ENCODE measurements at places on chromosomes 1 and 21.

DNA sequence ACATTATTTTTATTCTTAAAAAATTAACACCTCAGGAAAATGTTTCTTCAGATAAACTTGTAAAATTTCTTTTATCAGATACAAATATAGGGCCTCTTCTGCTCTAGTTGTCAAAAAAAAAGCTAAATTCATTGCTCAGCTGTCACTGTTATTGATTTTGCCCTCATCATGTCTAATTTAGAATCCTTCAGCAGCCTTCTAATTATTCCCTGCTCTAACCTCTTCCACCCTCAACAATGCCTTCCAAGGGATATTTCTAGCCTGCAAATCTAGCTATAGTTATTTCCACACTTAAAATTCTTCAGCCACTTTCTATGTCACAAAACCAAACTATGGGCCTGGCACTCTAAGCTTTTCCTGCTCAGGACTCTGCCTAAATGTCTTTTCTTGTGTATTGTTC lies 25.2 kb downstream of the PDE4B start:
- DNase-seq = no peak

GRCh38 chr1:19121192-19121591 lies 88.9 kb downstream of the UBR4 start:
- DNase-seq = no peak

DNA sequence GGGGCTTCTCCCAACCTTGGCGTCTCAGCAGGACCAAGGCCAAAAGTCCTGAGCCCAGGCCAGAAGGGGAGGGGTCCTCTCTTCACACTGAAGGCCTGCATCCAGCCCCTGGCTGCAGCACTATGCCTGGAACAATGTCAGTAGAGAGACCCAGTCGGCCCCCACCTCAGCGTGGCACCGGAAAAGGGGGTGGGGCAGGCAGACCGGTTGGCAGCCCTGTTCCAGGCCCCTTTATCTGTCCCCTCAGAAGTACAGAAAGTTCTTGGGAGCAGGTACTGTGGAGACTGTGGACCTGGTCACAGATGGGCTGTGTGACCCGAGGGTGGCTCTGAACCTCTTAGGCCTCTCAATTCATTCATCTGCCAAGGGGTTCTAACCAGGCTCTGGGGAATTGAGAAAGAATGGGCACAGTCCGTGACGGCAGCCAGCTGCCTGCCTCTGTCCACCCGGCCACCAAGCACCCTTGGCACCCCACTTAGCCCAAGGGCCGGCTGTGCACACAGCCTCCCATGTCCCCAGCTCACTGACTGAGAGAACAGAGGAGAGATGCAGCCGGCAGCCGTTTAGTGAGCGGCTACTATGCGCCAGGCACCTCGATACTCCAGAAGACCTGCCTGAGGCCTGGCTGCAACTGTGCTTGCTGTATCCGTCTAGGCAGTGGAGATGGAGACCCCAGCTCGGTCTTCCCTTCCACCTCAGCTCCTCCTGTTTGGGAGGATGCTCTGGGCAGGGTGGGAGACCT lies 23.9 kb downstream of the RUNX3 start:
- DNase-seq = no peak

GRCh38 chr1:76068953-76069561 lies 5.5 kb upstream of the ST6GALNAC3 start:
- DNase-seq = no peak

GRCh38 chr1:101376121-101377083 lies 139.6 kb downstream of the S1PR1 start:
- DNase-seq = no peak

DNA sequence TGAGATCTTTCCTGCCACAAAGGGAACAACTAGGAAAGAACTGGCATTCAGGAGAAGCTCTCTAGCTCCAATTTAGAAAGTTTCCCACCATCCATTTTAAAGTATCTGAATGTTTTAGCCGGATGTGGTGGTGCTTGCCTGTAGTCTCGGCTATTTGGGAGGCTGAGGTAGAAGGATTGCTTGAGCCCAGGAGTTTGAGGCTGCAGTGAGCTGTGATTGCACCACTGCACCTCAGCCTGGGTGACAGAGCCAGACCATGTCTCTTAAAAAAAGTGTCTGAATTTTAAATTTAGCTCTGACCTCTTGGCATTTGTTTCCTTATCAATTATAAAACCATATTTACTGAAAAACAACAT lies 67.2 kb downstream of the RPAP2 start:
- DNase-seq = peak; percentile 16

- no peak for DNase-seq
Observed at GRCh38 chr1:182283746-182284544, 107.6 kb downstream of the GLUL start.

DNA sequence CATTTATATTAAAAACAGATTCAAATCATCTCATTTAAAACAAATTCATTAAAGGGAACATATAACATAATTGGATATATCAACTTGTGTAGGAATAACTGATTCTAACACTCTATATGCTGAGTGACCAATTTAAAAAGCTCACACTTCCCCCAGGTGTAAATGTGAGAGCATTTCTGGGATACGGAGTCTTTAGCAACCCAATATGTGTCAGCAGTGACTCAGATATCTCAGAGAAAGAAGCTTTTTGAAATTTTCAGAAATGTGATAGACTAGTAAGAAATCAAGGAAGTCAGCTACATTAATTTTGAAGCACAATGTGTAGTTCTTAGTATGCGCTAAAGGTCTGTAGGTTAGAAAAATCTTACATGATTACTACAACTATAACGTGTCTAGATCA lies 87.9 kb upstream of the SERTAD4 start:
- no peak for DNase-seq

GRCh38 chr1:40058453-40059337 lies 18.2 kb downstream of the CAP1 start:
- no peak for DNase-seq

DNA sequence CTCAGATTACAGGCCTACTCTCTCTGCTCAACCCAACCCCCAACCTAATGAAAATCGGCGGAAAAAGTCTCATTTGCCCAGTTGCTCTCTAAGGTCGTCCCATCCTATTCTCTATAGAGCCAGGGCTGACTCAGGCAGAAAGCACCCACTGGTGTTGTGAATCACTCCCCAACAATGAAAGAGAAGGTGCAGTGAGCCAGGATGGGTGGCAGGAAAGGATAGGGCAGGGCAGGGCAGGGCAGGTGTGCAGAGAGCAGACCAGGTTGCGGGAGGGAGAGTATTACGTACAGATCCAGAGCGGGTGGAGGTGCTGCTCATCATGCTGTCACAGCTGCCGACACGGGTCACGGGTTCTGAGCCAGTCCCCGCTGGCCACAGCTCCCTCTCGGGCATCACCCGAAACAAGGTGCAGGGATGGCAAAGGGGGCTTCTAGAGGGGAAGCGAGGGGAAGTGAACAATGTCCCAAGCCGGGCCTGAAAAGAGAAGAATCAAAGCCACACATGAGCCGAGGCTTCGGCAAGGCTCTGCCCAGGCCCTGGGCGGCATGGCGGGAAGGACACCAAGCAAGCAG lies 5.3 kb downstream of the C1orf116 start:
- no peak for DNase-seq

DNA sequence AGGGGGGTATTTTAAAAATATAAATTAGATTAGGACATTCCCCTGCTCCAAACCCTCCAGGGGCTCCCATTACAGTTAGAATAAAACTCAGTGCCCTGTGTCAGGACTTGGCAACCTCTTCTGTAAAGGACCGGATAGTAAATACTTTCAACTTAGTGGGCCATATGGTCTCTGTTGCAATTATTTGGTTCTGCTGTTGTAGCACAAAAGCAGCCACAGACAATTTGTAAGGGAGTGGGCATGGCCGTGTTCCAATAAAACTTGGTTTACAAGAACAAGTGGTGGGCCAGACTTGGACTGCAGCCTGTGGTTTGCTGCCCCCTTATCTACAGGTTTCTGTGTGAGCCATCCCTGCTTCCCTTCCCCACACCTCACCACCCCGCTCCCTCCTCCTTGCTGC lies 92.0 kb downstream of the ACTL8 start:
- no peak for DNase-seq

GRCh38 chr1:113536182-113536780 lies 146.0 kb downstream of the MAGI3 start:
- DNase-seq = no peak

DNA sequence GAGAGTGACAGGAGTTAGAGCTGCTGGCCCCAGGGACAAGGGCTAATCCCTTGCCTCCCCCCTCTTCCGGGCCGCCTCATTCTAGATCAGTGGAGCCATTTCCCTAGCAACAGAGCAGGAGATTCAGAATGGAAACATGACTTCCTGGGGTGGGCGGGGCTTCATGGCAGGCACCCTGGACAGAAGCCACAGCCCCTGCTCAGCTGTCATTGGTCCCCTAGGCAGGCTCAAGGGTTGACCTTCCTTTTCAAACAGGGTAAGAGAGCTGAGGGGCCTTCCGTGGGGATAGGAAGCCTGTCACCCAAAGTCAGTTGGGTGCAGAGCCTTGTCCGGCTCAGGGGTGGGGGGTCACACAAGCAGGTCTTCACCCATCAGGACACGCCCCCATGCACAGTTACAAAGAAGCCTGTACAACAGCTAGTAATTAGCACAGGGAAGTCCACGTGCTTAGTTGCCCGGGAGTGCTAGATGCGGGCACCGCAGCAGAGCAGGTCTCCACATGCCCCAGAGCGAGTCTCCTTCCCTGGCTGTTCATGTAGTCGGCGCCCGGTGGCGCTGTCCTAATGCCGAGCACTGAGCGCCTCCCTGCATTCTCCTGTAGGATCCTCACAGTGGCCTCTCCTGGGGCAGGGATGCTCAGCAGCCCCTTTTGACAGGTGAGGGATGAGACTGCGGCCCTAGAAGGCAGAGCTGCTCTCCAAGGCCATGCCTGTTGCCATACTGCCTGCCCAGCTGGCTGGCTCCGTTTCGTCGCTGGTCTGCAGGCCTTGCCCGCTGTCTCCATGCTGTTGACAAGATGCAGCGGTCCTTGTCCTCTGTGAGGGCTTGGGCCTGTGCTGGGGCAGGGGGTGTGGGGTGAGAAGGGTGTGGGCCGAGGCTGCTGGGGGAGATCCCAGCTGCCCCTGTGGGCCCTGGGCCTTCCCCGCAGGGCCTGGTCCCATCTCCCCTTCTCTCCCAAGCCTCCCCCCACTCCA lies 5.1 kb downstream of the TMEM201 start:
- DNase-seq = peak; percentile 31

DNA sequence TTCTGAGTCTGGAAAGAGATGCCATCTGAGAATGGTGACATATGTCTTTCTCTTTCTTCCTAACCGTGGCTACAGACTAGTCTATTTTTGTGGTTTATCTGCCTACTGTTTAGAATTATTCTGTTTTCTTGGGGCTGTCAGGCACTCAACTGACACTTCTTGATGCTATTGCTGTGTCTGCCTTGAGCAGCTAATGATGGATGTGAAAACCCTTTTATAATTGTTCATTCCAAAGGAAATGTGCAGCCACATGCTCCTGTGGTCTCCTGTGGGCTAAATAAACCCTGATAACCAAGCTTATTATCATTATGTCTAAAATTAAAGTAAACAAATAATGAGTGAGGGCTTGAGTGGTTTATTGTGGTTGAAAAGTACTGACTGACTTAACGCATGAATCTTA lies 52.7 kb upstream of the CXADR start:
- no peak for DNase-seq

GRCh38 chr1:42350086-42350485 lies 15.1 kb upstream of the FOXJ3 start:
- no peak for DNase-seq

- DNase-seq = no peak
Observed at GRCh38 chr1:15950302-15950701, 25.6 kb downstream of the ZBTB17 start.

DNA sequence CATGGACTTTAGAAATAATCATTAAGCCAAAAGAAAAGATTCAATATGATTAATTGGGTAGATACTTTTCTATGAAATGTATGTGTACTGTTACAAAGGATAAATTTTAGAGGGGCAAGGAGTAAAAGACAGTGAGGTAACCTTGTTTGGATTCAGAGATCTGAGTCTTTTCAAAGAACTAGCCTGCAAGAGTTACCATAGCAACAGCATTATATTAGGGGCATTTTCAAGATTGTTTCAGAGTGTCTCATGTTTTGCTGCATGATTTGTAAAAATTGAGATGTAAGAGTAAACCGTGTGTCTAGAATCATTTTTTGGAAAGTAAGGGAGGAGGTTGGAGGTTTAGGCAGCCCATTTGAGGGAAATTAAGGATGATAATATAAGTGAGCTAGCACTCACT lies 70.6 kb upstream of the KIAA1614 start:
- no peak for DNase-seq

GRCh38 chr1:167601442-167602383 lies 28.3 kb upstream of the RCSD1 start:
- peak; percentile 36 for DNase-seq

GRCh38 chr1:53341961-53342707 lies 14.3 kb upstream of the LRP8 start:
- peak; percentile 5 for DNase-seq

DNA sequence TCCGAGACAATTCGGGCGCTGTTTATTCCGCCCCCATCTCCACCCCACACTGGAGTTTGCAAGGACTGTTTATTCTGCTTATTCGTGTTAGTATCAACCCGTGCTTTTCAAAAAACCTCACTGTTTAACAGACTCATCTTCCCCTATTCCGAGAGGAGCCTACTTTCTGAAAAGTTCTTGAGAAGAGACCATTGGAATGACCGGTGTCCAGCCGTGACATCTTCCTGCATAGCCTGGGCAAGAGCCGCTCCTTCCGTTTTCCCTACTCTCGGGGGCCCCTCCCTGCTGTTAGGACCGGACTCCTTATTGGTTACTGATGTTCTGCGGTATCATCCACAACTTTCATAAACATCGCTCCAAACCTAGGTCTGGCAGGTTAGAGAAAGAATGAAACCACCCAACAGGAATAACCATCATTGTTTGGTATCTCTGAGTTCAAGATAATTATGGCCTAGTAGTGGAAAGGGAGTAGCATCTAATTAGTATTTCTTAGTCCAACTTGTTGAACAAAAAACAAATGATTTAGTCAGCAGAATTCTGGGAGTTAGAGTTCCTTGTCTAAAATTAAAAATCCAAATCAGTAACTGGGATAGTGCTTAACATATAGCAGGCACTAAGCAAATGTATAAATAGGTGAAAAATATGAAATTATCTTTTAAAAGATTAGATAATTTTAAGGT lies 837 bp downstream of the STXBP3 start:
- peak; percentile 65 for DNase-seq

- DNase-seq = no peak
Observed at GRCh38 chr1:168301664-168302320, 21.1 kb downstream of the TBX19 start.

GRCh38 chr1:152107984-152108881 lies 7.0 kb downstream of the TCHH start:
- DNase-seq = peak; percentile 5

- DNase-seq = no peak
Observed at GRCh38 chr1:202944438-202944921, 13.6 kb downstream of the ADIPOR1 start.

- no peak for DNase-seq
Observed at GRCh38 chr1:2308844-2309243, 80.7 kb downstream of the SKI start.

DNA sequence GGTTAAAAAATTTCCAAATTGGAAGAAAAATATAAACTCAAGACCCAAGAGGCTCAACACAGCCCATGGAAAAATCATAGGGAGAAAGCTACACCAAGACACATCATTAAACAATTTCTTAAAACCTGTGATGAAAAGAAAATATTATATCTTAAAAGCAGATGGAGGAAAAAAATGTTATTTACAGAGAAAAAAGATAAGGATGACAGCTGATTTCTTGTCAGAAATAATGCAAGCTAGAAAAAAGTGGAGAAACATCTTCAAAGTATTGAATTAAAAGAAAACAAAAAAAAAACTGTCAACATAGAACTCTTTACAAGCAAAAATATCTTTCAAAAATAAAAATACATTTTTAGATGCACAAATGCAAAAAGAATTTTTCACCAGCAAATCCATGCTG lies 930.5 kb downstream of the ADGRL2 start:
- no peak for DNase-seq
